Putamen (tissue), 1 donor: ENCODE measurements at places on chromosomes 6 and 20.

DNA sequence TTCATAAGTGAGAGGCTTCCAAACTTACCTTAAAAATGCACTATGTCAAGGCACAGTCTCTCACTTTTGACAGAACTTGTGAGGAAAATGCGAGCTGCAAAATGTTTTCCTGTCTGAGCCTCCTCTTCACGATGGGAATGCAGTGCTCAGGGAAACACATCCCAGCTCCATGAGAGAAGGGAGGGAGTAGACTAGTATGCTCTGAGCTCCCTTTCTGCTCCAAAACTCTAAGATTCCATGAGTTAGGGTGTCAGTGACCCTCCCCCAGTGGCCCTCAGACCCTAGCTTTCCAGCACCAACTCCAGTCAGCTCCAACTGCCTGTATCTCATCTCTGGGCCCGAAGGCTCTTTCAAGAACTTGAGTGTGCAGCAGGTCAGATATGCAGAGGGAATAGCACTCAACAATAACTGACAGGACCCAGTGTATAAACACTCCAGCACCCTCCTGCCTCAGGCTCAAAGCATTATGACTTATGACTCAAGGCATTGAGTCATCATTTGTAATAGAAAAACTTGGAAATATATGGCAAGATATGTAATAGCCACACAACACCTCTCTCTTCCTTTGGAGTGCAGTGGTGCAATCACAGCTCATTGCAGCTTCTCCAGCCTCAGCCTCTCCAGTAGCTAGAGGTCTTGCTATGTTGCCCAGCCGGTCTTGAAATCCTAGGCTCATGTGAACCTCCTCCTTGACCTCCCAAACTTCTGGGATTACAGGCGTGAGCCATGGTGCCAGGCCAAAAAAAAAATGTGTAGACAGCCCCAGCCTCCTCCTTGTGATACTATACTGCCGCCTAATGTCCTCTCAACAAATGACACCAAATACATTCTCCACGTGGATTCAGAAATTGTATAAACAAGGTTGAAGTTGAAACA is 16.7 kb upstream of the ENTPD6 start:
- no peak for DNase-seq

GRCh38 chr20:51353491-51353890 is 189.0 kb downstream of the NFATC2 start:
- no peak for DNase-seq

- DNase-seq: peak; percentile 45
These were observed 163.2 kb upstream of the LAMA2 start for GRCh38 chr6:128719786-128720185.

GRCh38 chr6:11163932-11164331 is 52.4 kb upstream of the ERVFRD-1 start:
- no peak for DNase-seq

DNA sequence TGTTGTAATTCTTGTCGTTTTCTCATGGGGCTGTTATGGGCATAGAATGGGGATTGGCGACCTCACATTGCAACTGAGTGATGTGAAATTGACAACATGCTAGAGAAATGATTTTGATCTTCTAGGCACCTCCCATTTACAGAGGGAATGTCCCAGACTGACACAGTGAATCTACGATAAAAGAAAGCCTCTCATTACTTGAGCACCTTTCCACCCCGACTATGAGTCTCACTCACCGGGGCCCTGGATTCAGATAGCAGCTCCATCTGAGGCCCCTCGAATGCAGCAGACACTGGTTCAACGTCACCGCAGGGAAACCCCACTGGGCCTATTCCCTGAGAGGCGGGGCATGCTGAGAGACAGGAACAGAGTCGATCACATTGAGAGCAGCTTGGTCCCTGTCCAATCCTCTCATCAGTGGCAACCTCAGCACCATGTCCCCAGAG is 49.1 kb downstream of the NFATC2 start:
- no peak for DNase-seq

DNA sequence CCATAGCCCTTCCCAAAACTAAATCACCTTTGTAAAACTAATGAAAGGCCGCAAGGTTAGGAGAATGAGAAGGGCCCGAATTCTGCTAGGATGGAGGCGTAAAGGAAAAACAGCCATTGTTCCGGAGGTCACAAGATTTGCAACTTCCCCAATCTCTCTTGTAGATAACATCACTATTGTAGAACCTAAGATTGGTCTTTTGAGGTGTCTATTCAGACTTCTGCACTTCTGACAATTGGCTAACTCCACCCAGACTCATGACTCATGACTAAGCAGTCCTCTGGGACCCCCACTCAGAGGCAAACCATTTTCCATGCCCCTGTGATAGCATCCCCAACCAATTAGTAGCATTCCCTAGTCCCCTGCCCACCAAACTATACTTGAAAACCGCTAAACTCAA is 210.5 kb upstream of the SHLD1 start:
- no peak for DNase-seq

GRCh38 chr20:58854638-58855471 is 2.3 kb downstream of the GNAS start:
- DNase-seq: no peak

DNA sequence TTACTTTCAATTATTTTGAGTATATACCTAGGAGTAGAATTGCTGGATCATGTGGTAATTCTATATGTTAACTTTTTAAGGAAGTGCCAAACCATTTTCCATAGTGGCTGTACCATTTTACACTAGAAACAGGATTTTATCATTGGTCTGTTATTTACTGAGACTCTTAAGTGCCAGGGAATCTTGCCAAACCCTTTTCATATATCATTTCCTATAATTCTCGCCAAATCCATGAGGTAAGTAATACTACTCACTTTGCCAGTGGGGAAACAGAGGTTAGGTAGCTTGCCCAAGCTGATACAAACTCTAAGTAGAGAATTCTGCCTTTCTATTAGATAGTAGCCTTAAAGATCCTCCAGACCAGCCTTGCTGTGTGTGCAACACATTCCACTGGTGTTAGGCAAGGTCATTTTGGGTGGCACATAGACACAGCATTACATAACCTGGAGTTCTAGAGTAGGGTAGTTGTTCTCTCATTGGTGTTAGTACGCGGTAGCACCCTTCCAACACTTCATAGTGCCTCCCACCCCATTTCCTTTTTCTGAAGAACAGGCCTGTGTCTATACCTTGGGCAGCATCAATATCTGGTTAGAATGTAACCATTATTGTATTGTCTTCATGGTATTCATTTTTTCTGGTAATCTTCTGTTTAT is 65.5 kb downstream of the ARID1B start:
- no peak for DNase-seq

DNA sequence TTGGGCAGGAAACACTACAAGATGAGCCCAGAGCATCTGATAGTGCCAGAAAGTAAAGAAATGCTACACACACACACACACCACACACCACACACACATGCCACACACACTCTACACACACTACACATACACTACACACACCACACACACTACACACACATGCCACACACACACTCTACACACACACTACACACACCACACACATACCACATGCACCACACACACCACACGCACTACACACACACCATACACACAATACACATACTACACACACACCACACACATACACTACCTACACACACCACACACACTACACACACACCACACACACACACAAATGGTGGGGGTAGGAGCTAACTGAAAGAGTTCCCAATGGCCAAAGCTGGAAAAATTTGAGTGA is 3.6 kb upstream of the TMEM74B start:
- DNase-seq: no peak

DNA sequence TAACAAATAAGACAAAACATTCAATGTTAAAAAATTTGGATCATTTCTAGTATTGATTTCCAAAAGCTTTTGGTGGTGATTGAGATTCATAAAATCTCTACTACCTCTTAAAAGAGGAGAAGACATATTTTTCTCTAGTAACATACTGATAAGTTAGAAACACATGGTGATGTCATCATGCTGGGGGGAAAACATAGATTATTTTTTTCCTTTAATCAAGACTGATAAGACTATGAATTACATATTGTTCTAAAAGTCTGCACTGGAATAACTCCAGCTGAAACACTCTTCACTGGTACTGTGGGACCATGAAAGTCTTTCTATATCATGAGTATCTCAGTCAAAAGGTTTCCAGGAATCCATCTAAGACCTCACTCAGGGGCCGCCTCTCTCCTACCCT is 515.8 kb downstream of the PRKN start:
- DNase-seq: no peak

DNA sequence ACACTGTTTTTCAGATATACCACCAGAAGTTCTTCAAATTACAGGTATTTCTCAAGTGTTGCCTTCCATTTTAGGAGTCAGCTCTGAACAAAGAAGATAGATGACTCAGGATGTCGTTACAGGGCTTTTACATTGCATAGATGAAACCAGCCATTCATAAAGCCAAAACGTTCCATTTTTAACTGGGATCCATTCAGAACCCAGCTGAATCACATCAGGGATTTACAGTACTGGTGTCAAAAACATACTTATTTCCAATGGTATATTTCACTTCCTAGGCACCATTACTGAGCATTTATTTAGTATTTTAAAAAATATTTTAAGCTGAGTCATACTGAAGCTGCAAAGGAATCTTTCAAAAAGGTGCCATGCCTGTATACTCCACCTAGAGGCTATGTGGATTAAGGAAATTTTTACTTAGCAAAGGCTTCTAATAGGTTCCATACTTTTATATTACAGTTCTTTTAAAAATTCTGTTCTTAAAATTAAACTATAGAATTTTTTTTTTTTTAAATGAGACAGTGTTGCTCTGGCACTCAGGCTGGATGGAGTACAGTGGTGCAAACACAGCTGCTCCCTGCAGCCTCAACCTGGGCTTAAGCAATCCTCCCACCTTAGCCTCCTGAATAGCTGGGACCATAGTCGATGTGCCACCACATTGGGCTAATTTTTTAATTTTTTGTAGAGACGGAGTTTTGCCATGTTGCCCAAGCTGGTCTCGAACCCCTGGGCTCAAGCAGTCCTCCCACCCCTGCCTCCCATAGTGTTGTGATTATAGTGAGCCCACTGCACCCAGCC is 2.6 kb downstream of the ASF1A start:
- DNase-seq: no peak

GRCh38 chr6:136763716-136764516 is 28.4 kb downstream of the MAP3K5 start:
- no peak for DNase-seq

- DNase-seq: no peak
These were observed 12.9 kb upstream of the EFCAB8 start for GRCh38 chr20:32845786-32846185.

GRCh38 chr6:27280540-27281000 is 31.5 kb downstream of the POM121L2 start:
- DNase-seq: no peak

GRCh38 chr6:5772408-5773120 is 234.2 kb downstream of the NRN1 start:
- DNase-seq: no peak

GRCh38 chr20:34254979-34255378 is 13.8 kb downstream of the ASIP start:
- no peak for DNase-seq

- no peak for DNase-seq
These were observed 232.1 kb upstream of the TENT5A start for GRCh38 chr6:81984599-81984998.

DNA sequence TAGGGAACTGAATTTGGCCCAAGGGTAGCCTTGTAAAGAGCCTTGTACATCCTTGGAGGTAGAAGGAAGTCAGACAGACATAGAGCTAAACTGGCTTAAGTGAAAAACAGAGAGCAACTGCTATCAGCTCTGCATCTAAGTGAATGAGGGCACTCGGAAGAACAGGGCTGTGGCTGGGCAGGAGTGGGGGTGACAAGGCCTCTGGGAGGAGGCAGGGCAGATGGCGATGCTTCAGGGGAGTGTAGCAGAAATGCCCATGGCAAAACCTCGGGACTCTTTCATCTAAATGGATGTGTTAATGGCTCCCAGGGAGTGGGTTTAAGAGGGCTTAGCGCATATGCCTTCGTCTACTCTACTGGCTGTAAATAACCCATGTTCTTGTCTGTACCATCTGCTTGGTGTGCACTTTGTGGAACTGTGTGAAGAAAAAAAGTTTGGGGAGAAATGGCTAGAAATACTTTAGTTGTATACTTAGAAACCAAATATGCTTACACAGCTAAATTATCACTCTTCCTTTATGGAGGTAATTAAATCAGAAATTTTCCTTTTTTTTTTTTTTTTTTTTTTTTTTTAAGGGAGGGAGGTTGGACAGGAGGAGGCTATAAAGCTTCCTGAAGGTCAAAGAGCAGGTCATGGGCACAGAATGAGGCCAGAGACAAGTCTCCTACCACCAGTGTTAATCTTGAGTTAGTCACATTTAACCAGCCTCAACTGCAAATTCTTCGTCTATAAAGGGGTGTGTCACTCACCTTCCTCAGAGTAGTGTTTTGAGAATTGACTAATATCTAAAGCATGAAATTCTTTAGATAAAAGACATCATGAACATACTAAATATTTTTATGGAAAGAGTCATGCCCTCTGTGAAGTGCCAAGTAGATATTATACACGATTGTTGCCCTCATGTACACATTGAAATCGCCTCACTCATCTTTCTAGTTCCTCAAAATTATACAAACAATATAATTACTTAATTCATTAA is 60.9 kb downstream of the FYN start:
- DNase-seq: no peak

GRCh38 chr6:134351615-134352474 is 33.9 kb upstream of the SGK1 start:
- DNase-seq: no peak

- no peak for DNase-seq
These were observed 93.9 kb downstream of the ARID1B start for GRCh38 chr6:156870924-156871539.

- no peak for DNase-seq
These were observed 15.6 kb upstream of the VSX1 start for GRCh38 chr20:25097498-25097897.

DNA sequence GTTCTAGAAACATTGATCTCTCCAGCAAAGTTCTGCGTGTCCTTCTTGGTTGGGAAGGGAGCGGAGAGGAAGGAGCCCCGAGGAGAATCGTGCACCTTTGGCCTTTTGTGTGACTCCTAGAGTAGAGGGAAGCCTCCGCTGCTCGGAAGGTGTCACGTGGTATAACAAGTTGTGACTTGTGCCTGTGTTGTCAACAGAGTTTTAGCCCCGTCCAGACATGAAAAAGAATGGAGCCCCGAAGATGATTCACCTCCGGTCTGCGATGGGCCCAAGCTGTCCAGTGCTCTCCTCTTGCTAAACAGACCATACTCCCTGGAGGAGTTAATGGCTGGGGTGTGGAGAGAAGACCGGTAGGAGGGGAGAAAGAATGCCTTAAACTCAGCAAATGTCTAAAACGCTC is 7.0 kb downstream of the EYA2 start:
- no peak for DNase-seq

GRCh38 chr6:18846327-18846726 is 459.2 kb downstream of the RNF144B start:
- DNase-seq: no peak

DNA sequence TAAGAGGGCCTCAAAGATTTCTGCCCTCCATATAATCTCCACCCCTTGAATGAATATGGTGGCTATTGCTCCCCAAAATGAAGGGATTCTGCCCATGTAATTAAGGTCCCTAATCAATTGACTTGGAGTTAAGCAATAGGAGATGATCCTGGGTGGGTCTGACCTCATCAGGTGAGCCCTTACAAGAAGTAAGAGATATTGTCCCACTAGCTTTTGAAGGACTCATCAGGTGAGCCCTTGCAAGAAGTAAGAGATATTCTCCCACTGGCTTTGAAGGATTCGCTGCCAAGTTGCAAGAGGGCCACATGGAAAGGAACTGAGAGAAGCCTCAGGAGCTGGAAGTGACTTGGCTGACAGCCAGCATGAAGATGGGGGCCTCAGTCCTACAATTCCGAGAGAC is 103.4 kb downstream of the BMP7 start:
- no peak for DNase-seq
